ENCODE measurements at places on chromosomes 7 and 10. TPM values are rescaled to one million over a fixed set of nuclear protein-coding genes. Genes with fewer than 3 reads are reported as not detected.
A peak's percentile ranks its signal among the peaks of the same experiment; 100 is the strongest.

GRCh38 chr7:34425194-34425593, 232.8 kb upstream of the NPSR1 start:
- no peak for DNase-seq

DNA sequence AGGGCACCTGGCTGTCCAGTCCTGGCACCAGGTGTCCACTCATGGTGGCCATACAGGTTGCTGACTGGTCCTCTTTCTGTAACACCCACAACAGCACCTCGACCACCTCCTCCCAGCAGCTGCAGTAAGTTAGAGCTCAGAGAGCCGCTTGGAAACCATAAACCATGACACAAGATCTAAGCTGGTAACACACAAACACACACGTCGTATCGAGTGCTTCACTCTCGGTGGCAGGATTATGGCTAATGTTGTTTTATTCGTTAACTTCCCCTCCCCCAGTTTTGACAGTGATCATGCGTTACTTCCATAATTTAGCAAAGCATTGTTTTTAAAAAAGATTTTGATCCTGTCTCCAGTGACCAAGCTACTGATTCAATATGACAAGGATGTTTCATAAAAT, 59.7 kb downstream of the CAMK2B start:
- no peak for DNase-seq

GRCh38 chr10:80454513-80455460, 677 bp downstream of the TSPAN14 start:
- DNase-seq, result peak; percentile 56

DNA sequence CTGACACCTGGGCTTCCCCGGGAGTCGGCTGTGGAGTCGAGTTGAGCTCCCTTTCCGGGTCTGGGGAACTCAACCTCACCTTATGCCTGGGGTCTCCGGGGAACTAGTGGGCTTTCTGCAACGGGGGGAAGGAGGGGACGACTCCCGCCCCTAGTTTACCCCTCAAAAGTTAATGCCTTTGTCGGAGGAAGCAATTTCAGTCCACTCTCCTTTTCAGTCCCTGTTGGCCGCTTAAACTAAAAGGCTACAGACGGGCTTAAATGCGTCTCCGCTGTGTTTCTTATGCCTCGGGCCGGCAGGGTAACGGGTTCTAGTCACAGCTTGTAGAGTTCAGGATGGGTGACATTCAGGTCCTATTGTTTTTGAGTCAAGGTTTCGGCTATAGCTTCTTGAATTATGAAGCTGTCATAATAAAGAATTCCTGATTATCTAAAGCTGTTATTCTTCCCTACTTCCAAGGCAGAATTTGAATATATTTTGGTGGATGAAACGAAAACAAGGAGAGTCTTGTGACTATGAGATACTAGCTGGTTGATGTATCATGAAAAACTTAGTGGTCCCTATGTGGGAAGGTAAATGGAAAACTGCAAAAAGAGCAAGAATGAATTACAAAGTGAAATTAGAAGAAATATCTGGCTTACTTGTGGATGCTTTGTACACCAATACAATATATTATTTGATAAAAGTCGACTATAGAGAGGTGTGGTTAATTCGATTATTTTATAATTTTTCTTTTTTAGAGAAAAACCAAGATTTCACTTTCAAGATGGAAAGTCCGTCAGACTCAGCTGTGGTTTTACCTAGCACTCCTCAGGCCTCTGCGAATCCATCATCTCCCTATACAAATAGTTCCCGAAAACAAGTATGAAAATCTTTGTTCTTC, 495 bp downstream of the SFR1 start:
- DNase-seq, result no peak

- no peak for DNase-seq
These were observed 79.4 kb downstream of the CTBP2 start for GRCh38 chr10:125080984-125081383.

GRCh38 chr7:128941946-128942526, 4.3 kb downstream of the IRF5 start:
- no peak for DNase-seq

GRCh38 chr10:25405871-25406270, 231.1 kb downstream of the GPR158 start:
- DNase-seq, result no peak

- no peak for DNase-seq
These were observed 68.6 kb downstream of the GLCCI1 start for GRCh38 chr7:8037151-8037550.

- no peak for DNase-seq
These were observed 386.3 kb upstream of the SMIM30 start for GRCh38 chr7:113504691-113505090.

- DNase-seq, result no peak
These were observed 209.2 kb upstream of the SEMA3C start for GRCh38 chr7:81128011-81128410.

- peak; percentile 23 for DNase-seq
These were observed 327.2 kb upstream of the AKR1E2 start for GRCh38 chr10:4498711-4499251.

- peak; percentile 84 for DNase-seq
These were observed 98.4 kb upstream of the PODXL start for GRCh38 chr7:131654668-131655326.

The IDI2 gene
- total RNA-seq, result 1.2 TPM

The TAS2R16 gene
- total RNA-seq, result not detected

The PLAC9 gene
- total RNA-seq, result 27.9 TPM

The AGMO gene
- total RNA-seq, result 0.22 TPM
